Activated T-cell treated with anti-CD3 and anti-CD28 coated beads, Interleukin-2, amount 50 U/mL, for 72 hours (primary cell): ENCODE measurements at places on chromosomes 16 and 17.

GRCh38 chr16:31243734-31244670 lies 15.8 kb upstream of the ITGAM start:
- no peaks in the 10 kb centered on the region for H3K4me1 ChIP-seq
- H3K36me3 ChIP-seq, result no peaks in the 10 kb centered on the region
- no peaks in the 10 kb centered on the region for H3K27me3 ChIP-seq
- no peak overlapping the region for H3K4me3 ChIP-seq

DNA sequence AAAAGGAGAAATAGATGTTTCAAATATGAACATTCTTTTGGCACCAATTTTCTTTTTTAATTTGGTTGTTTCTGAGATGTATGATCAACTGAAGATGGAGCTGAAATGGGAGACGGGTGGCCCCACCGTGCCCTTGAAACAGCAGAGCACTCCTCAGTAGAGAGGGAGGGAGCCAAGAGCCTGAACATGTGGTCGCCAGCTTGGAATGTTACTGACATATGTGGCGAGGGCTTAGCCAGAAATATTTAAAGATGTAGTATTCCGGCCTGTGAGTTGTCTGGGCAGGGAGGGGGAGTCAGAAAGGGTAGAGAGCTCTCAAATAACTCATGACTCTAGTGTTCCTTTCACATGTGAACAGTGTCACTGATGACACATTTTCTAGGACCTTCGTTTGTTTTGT lies 13.3 kb upstream of the MRC2 start:
- no peaks in the 10 kb centered on the region for H3K27me3 ChIP-seq
- no peak for DNase-seq
- H3K4me3 ChIP-seq, result no peak overlapping the region

DNA sequence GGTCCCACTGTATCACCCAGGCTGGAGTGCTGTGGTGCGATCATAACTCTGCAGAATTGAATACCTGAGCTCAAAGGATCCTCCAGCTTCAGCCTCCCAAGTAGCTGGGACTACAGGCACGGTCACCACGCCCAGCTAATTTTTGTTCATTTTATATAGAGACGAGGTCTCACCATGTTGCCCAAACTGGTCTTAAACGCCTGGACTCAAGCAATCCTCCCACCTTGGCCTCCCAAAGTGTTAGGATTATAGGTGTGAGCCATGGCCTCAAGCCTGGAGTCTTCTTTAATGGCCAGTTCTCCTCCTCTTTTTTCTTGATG lies 484 bp downstream of the CD300LB start:
- peaks cover 56% of the 10 kb centered on the region for H3K27me3 ChIP-seq
- no peak overlapping the region for H3K27ac ChIP-seq
- peaks cover 12% of the 10 kb centered on the region for H3K4me1 ChIP-seq
- H3K36me3 ChIP-seq, result no peaks in the 10 kb centered on the region
- DNase-seq, result no peak

DNA sequence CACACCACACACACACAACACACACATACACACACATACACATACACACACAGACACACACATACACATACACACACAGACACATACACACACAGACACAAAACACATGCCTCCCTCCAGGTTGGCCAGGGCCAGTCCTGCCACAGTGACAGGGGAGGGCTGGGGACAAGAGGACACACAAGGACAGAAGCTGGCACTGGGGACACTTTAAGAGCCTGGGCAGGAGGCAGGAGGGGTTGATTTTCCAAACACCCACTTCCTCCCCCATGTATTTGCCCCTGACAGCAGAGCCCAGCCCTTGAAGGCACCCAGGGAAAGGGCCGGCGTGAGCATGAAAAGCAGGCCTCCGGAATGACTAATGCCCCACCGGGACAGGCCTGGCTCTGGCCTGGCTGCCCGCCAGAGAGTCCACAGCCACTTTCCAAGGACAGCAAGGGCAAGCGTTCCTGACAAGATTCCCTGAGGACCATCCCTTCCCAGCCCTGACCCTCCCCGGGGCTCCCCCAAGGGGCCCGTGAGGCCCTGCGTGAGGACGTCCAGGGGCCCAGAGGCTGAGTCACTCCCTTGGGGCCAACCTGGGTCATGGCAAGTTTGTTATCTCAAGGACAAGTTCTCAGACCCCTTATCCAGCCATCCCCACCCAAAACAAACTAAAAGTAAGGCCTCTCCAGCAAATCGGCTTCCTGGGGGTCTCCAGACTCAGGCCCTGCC lies 235.6 kb downstream of the ZNF423 start:
- no peaks in the 10 kb centered on the region for H3K36me3 ChIP-seq
- no peak overlapping the region for H3K4me3 ChIP-seq
- no peaks in the 10 kb centered on the region for H3K27me3 ChIP-seq
- no peak overlapping the region for H3K27ac ChIP-seq
- no peak for DNase-seq

DNA sequence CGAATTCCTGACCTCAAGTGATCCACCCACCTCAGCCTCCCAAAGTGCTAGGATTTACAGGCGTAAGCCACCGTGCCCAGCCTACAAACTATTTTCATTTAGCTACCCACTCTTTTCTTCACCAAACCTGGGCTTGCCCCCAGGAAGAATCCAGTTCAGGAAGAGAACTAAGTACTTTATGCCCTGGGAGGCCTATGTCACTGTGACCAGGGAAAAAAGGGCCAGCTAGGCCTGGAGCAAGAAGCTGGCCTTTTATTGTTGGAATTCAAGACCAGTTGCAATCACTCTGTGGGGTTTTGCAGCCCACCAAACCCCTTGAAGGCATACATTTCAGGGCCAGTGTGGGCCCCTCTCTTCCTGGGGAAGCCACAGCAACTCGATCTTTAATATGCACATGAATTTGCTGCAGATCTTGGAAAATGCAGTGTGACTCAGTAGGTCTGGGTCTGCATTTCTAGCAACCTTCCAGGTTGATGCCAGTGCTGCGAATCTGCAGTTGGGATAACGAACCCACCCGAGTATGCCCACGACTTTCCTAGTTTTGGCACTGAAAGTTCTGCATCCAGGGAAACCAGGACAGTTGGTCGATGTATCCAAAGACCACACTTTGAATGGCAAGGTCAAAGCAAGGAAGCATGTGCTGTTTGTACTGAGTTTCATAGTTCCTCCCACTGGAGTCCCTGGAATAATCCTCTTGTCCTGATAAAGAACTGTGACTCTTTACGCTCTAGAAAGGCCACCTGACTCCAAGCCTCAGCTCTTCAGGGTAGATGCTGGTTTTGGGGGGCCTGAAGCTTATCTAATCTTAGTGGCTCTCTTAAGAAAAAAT lies 7.2 kb upstream of the MRPS23 start:
- H3K27ac ChIP-seq, result no peak overlapping the region
- peaks cover 21% of the 10 kb centered on the region for H3K27me3 ChIP-seq
- DNase-seq, result no peak
- no peaks in the 10 kb centered on the region for H3K36me3 ChIP-seq
- peaks cover 9% of the 10 kb centered on the region for H3K4me1 ChIP-seq
- no peak overlapping the region for H3K4me3 ChIP-seq

- H3K27me3 ChIP-seq, result no peaks in the 10 kb centered on the region
- peak; percentile 72 for DNase-seq
- peaks cover 50% of the 10 kb centered on the region for H3K4me1 ChIP-seq
- H3K36me3 ChIP-seq, result peaks cover 19% of the 10 kb centered on the region
These were observed 526 bp downstream of the CBFB start for GRCh38 chr16:67029254-67030096.

GRCh38 chr16:89678258-89678657 lies 8.2 kb upstream of the CDK10 start:
- no peaks in the 10 kb centered on the region for H3K4me1 ChIP-seq
- no peak for DNase-seq
- H3K4me3 ChIP-seq, result no peak overlapping the region
- no peak overlapping the region for H3K27ac ChIP-seq
- H3K36me3 ChIP-seq, result no peaks in the 10 kb centered on the region

DNA sequence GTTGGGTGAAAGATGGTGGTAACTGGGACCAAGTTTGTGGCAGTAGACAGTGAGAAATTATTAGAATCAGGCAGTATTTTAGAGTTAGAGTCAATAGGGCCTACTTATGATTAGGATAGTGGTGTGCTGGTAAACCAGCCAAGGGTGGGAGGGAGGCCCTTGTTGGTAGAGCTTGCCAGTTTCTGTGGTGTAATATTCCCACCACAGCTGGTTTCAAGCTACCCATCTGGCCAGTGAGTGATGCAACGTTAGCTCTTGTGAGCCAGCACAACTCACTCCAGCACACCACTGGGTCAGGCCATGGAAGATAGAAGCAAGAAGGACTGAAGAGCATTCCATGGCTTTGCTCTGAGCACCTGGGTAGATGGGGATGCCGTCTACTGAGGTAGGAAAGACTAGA lies 34.9 kb downstream of the GNAO1 start:
- peaks cover 7% of the 10 kb centered on the region for H3K27me3 ChIP-seq
- no peak for DNase-seq
- no peak overlapping the region for H3K4me3 ChIP-seq
- H3K27ac ChIP-seq, result no peak overlapping the region
- no peaks in the 10 kb centered on the region for H3K36me3 ChIP-seq

GRCh38 chr16:30096105-30096861 lies at the start of gene YPEL3:
TSS of gene YPEL3 (minus strand) at chr16:30096213. CDS start at chr16:30095482, 731 bp downstream.
- peak within 1 kb of the TSS; percentile 86 for H3K27ac ChIP-seq
- peaks cover 16% of the 10 kb centered on the region for H3K36me3 ChIP-seq
- peak within 1 kb of the TSS; percentile 92 for H3K4me3 ChIP-seq

- peaks cover 1% of the 10 kb centered on the region for H3K27me3 ChIP-seq
- H3K27ac ChIP-seq, result no peak overlapping the region
- no peaks in the 10 kb centered on the region for H3K4me1 ChIP-seq
- H3K36me3 ChIP-seq, result no peaks in the 10 kb centered on the region
- H3K4me3 ChIP-seq, result no peak overlapping the region
- no peak for DNase-seq
These were observed 210.1 kb upstream of the TNRC6C start for GRCh38 chr17:77748436-77748835.

DNA sequence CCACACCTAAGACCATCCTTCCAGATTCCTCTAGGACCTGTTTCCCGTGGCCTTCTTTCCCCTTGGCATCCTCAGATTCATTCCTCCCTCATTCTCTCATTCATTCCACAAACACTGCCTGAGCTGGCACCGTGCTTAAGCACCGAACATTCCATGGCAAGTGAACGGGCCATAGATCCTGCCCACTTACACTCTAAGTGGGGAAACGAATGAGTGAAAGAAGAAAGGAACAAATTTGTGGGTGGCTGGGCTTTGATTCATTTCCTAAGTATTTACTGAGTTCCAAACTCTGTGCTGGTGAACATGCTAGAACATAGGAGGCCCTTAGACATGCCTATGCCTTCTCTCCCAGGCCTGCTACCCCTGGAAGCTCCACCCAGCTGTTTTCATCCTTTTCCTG lies 30.0 kb downstream of the SRCIN1 start:
- no peak overlapping the region for H3K4me3 ChIP-seq
- H3K27ac ChIP-seq, result no peak overlapping the region
- H3K36me3 ChIP-seq, result no peaks in the 10 kb centered on the region
- no peaks in the 10 kb centered on the region for H3K4me1 ChIP-seq

DNA sequence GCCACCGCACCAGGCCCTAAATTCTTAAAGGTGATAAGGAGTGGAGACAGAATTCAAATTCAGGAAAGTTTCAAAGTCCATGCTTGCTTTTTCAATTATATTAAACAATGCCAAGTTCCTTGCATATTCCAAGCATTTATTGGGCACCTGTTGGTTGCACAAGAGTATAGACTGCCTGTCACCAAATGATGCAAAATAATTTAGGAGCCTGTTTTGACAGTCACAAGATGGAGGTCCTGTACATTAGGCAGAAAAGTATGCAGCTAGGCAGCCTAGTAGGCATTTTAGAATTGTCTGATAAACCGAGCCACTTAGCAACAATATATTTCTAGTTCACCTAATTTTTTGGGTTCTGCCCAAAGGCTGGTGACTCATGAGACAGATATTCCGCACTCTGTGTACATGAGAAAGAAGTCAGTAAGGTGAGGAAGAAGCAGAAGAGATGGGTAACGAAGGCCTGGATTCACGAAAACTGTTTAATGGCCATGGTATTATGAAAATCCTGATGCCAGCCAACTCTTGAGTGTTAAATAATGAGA lies 7.3 kb downstream of the ACACA start:
- H3K27ac ChIP-seq, result no peak overlapping the region
- DNase-seq, result no peak
- no peaks in the 10 kb centered on the region for H3K27me3 ChIP-seq
- H3K4me1 ChIP-seq, result peaks cover 27% of the 10 kb centered on the region
- no peaks in the 10 kb centered on the region for H3K36me3 ChIP-seq

GRCh38 chr16:80599466-80599865 lies 58.7 kb downstream of the DYNLRB2 start:
- peaks cover 11% of the 10 kb centered on the region for H3K36me3 ChIP-seq
- H3K4me1 ChIP-seq, result peaks cover 10% of the 10 kb centered on the region
- H3K4me3 ChIP-seq, result no peak overlapping the region

DNA sequence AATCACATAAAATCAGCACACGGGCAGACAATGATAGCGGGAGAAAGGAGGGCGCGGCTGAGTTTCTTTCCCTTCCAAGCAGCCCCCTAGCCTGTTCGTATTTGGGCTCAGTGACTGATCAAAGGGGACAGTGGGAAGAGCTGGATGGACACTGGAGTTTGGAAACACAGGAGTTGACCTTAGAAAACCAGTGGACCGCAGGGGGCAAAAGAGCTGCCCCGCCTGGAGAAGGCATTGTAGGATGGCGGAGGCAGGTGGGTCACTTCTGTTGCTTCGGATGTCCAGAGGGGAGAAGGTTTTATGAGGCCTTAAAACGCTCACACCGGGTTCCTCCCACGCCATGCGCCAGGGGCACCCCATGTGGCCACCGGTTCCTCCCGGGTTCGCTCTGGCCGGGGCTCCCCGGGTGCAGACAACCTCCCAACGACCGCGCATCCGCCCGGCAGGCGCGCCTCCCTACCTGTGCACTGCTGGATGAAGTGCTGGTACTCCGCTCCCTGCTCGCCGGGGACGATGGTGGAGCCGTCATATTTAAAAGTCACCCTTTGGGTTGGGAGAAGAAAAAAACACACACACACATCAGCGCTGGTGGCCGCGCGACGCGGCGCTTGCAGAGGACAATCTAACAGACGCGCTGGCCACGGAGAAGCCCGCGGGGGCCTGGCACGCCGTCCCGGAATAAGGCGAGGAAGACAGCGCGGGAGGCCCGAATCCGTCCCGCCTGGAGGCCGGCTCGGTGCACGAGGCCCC lies 662 bp downstream of the COTL1 start:
- H3K4me1 ChIP-seq, result peaks cover 52% of the 10 kb centered on the region
- H3K4me3 ChIP-seq, result peak overlapping the region; percentile 98
- peak; percentile 66 for DNase-seq
- H3K27ac ChIP-seq, result peak overlapping the region; percentile 78
- peaks cover 5% of the 10 kb centered on the region for H3K27me3 ChIP-seq

DNA sequence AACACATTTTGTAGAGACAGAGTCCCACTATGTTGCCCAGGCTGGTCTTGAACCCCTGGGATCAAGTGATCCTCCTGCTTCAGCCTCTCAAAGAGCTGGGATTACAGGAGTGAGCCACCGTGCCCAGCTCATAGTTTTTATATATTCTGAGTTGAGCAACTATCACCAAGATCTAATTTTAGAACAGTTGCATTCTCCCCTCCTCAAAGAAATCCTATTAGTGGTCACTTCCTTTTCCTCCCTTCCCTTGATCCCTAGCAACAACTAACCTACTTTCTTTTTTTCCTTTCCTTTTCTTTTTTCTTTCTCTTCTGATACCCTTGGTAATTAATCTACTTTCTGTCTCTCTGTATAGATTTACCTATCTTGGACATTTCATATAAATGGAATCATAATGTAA lies 61.5 kb upstream of the B4GALNT2 start:
- H3K36me3 ChIP-seq, result no peaks in the 10 kb centered on the region
- DNase-seq, result no peak
- H3K27me3 ChIP-seq, result peaks cover 8% of the 10 kb centered on the region
- H3K27ac ChIP-seq, result no peak overlapping the region
- H3K4me3 ChIP-seq, result no peak overlapping the region
